ENCODE measurements at places on chromosomes 16 and 17.

GRCh38 chr17:72332367-72332766 is 211.5 kb downstream of the SOX9 start:
- no peak for DNase-seq

DNA sequence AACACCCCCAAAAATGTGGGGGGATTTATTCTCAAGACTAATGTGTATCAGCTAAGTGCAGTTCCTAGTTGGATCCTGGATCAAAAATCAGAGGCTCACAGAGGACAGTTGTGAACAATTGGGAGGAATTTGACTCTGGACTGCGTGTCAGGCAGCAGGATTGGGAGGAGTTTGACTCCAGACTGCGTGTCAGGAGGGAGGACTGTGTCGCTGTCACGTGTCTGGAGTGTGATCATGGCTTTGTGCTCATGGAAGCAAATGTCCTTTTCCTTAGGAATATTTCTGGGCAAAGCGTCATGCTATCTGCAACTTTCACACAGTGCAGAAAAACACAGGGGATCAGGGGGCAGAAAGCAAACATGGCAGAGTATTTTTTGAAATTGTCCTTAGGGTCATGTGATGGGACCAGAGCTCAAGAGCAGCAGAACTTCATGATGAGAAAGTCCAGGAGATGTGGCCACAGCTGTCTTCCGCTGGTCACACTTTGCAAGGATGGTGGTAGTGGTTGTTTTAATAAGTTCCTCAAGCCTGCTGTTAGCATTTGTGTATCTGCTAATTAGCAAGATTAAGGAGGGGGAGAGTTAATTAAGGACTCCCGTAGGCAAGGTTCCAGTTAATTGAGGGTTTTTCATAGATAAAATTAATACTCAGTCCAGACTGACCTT is 122.0 kb upstream of the CHMP6 start:
- no peak for DNase-seq

DNA sequence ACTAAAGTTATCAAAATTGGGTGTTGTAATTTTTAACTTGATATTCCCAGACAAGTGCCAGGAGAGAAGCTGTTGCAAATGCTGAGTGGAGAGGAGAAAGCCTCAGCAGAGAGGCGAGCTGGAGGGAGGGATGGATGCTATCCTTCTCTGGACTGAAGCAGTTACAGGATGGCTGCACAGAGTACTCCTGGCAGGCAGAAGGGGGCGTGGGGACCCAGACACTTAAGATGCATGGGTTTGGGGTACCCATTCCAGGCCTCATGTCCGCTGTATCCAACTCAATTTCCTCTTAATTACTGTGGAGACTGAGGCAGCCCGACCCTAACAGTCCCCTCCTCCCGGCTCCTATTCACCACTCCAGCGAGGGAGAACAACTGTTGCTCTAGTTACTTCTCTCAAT is 25.4 kb upstream of the ALDH3A1 start:
- no peak for DNase-seq

- DNase-seq: no peak
Observed at GRCh38 chr17:19748807-19749193, 702 bp upstream of the ALDH3A1 start.

DNA sequence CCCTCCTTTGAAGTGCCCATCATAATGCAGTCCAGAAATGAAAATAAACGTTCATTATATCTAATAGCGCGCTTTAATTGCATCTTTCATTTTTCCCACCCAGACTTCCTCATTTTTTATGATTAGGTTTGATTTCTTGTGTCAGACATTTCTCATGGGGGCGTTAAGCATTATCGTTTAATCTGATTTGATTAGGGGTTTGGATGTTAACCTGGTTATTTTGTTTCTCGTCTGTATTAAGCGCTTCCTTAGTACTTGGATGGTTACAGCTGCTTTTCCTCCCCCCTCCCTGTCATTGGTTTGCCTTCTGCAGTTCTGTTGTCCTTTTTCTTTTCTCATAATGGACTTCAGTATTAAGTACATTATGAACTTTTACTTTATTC is 540 bp downstream of the MFSD11 start:
- no peak for DNase-seq

GRCh38 chr16:19210280-19210924 is 42.4 kb downstream of the SYT17 start:
- no peak for DNase-seq

DNA sequence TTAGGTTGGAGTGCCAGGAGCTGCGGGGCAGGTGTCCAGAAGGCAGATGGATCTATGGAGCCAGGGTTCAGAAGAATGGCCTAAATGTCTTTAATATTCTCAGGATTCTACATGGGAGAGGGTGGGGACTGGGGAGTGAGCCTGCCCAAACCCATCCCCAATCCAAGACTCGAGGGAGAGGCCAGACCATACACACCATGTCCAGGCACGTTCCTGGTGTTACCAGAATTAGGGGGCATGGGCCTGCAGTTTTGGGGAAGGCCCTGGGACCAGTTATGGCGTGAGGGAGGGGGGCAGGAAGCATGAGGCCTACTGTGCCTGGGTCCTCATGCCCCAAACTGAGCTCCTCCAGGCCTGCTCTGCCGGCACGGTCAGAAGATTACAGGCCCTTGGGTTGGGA is 1.9 kb downstream of the TAX1BP3 start:
- DNase-seq: no peak

DNA sequence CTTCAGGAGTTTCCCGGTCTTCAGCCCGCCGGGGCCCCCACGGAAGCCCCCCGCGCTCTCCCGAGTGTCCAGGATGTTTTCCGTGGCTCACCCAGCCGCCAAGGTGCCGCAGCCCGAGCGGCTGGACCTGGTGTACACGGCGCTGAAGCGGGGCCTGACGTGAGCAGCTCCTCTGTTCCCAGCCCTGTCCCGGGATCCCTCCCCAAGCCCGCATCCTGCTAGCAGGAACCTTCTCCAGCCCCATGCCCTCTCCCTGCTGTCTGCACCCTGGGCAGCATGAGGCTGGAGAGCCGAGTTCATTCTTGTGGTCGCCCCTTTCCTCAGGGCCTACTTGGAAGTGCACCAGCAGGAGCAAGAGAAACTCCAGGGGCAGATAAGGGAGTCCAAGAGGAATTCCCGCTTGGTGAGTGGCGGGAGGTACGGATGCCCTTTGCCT is 10.1 kb downstream of the RIPOR1 start:
- no peak for DNase-seq

- DNase-seq: no peak
Observed at GRCh38 chr17:78651554-78651953, 74.4 kb upstream of the DNAH17 start.

DNA sequence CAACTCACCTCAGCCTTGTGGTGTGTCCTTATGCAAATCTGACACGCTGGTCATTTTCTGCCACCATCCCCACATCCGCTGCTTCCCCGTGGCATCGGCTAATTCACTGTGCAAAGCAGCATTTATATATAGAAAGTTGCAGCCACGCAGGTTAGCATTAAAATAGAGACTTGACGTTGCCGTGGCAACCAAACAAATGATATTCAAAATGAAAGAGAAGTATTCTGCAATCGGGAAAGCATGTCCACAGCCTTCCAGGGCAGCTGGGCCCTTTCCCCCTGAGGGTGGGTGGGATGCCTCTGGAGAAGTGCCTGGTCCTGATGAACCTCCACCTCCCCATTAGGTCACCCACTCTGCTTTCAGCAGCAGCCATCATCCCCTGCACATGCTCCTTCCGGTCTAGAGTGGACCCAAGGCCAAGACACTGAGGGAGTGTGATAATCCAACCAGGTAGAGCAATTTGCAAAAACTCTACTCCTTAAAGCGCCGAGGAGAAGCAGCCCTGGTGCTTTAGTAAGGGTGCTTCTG is 138.7 kb downstream of the GAS7 start:
- DNase-seq: no peak

DNA sequence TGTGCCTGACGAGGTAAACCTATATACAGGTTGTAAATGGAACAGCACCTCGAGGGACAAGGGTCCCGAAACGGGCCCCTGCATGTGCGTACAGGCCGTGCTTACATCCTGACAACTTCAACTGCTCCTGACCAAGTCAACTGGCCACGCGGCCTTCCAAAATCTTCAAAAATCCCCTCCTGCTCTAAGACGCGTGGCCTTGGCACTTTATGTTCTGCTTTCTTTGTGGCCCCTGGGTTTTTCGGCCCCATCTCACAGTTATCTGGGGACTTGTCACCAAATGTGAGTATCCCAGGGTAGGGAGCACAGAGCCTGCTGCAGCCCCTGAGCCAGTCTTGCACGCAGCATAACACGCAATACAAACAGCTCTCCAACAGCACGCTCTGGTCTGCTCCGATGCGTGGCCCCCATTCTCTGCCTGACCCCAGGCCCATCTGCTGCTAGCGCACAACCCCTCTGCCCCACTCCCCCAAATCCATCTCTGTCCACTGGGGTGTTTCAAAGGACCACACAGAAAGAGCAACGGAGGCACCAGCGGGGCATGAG is 659 bp downstream of the RPH3AL start:
- no peak for DNase-seq

DNA sequence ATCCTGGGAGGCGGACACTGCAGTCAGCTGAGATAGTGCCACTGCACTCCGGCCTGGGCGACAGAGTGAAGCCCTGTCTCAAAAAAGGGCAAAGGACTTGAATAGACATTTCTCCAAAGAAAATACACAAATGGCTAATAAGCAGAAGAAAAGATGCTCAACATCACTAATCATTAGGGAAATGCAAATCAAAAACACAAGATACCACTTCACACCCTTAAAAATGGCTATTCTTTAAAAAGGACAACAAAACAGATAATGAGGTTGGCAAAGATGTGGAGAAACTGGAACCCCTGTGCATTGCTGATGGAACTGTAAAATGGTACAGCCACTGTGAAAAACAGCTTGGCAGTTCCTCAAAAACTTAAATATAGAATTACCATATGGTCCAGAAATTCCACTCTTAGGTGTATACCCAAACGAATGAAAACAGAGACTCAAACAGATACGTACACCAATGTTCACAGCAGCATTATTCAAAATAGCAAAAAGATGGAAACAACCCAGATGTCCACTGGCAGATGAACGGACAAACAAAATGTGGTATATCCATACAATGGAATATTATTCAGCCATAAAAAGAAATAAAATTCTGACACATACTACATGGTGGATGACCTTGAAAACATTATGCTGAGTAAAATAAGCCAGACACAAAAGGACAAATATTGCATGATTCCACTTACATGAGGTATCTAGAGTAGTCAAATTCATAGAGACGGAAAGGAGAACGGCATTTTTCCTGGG is 35.5 kb downstream of the BRIP1 start:
- no peak for DNase-seq

DNA sequence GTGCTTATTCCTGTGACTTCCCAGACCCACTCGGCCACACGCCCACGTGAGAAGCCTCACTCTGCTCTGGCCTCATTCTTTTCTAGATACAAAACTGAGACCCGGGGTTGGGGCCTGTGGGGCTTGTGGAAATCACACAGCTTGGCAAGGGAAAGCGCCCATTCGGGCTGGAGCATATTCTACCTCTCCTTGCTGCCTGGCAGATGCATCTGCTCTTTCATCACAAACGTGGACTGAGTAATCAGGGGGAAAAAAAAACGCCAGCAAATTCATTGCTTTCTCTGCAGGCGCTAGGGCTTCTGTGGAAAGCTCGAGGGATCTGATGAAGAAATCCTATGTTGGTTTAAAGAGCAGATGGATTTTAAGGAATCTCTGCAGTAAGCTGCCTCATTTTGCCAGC is 44.4 kb downstream of the DNAH9 start:
- no peak for DNase-seq

GRCh38 chr17:67157732-67158639 is 87.0 kb downstream of the HELZ start:
- DNase-seq: no peak

GRCh38 chr17:39165841-39166349 is at the start of gene ARL5C:
Gene ARL5C (minus strand): TSS chr17:39166161. CDS start chr17:39165760, 401 bp downstream.
- DNase-seq: no peak

DNA sequence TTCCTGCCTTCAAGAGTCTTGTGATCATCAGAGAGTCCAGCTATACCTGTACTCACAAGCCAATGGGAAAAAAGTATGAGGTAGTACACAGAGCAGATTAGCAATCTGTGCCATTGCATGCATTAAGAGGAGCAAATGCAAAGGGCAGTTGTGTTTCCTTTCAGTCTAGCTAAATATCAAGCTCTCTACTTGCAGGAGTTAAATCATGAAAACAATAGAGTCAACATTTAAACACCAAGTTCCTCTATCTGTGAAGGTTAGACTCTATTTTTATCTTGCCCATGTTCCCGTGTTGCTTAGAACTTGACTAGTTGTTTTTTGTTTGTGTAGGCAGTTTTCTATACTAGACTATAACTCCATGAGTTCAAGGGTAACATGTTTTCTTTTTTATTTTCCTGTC is 4.7 kb upstream of the FAM20A start:
- DNase-seq: no peak

GRCh38 chr16:70591615-70592014 is 54.7 kb upstream of the IL34 start:
- DNase-seq: no peak

DNA sequence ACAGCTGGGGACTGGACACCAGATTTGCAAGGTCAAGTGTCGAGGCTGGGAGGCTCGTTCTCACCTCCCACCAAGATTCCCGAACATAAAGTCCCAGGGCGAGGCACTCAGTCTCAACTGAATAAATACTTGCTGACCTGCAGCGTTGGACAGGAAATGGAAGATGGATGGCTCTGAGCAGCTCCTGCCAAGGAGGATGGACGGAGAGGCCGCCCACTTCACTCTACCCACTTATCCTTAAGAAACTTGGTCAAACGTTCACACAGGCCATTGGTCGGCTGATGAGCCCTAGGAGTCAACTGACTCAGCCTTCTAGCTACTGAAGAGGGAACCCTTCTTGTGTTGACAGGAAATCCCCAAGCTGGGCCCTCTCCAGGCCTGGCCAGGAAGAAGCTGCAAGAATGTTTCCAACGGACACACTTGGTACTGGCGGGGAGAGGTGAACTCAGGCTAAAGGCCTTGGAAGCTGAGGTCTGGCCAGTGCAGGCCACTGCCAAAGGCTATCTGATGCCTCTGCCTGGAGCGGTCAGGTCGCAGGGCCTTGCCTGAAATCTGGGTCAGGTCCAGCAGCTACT is 50.0 kb downstream of the VAC14 start:
- DNase-seq: no peak

GRCh38 chr16:72092832-72093447 is 480 bp downstream of the TXNL4B start:
- DNase-seq: no peak

DNA sequence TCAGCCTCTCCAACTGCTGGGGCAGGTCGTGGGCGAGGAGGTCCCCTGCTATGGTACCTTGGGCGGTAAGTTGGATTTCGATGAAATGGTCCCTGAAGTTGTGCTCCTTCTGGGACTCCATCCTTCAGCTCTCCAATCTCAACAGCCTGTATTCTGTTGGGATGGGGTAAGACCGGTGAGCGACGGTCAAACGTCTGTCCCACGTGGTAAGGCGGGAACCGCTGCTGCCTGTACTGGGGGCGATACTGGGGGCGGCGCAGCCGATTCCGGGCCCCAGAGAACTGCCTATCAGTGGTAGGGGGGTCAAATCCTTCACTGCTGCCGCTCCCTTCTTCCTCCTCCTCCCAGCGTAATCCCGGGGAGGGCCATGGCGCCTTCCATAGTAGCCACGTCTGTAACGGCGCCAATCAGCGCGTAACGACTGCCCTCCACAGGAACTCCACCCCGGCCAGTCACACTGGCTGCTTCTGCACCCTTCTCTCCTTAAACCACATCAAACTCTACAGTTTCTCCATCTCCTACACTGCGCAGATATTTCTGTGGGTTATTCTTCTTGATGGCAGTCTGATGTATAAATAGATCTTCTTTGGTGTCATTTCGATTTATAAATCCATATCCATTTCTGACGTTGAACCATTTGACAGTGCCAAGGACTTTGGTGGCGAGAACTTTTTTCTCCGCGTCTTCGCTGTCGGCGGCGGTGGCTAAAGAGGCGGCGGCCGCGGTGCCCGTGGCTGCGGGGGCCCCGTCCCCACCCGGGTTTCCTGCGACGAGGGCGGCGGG is 41.1 kb downstream of the AHSP start:
- no peak for DNase-seq
